ENCODE measurements at places on chromosomes 13 and 19.
A peak's percentile ranks its signal among the peaks of the same experiment; 100 is the strongest.

- DNase-seq, result peak; percentile 40
Observed at GRCh38 chr19:38049105-38049649, 142.2 kb downstream of the SIPA1L3 start.

DNA sequence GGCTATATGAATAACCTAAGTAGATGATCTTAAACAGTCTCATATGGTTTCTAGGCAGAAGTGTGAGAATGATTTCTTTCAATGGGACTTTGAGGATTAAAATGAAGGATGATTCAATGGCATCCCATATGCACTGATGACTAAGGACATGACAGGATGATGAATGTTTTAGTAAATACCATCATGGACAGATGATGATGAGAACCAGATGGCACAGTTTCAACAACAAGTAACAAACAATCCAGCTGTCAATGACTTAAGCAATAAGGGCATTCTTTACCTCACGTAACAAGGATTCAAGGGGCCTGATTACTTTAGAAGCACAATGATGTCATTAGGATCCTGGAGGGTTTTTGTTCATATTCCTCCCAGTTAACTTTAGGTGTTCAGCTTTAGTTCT, 2678.4 kb downstream of the PCDH9 start:
- no peak for DNase-seq

- no peak for DNase-seq
Observed at GRCh38 chr13:50708461-50708860, 135.0 kb downstream of the DLEU7 start.

DNA sequence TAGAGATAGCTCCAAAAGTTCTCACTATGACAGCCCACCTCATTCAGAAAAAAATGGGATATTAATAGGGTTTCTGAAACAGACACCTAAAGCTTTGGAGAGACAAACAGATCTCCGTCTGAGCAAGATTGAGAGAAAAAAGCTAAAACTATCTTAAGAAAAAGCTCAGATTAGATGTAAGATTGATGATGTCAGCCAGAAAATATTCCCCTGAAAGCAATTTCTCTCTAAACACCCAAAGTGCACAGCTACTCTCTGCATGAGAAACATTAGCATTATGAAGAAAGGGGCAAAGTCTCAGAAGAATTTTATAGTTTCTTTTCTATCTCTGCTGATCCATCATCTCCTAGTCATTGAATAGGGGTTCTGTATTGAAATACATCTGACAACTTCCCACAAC, 148.9 kb downstream of the ZNF737 start:
- DNase-seq, result no peak

- DNase-seq, result no peak
Observed at GRCh38 chr13:113912596-113912995, 48.7 kb upstream of the GAS6 start.

GRCh38 chr13:112910016-112910415, 59.0 kb upstream of the MCF2L start:
- no peak for DNase-seq

Data from activated gamma-delta T cell treated with Interleukin-2 at 50 U/mL for 16 hours (primary cell).